ENCODE measurements at places on chromosomes 6 and 20.

DNA sequence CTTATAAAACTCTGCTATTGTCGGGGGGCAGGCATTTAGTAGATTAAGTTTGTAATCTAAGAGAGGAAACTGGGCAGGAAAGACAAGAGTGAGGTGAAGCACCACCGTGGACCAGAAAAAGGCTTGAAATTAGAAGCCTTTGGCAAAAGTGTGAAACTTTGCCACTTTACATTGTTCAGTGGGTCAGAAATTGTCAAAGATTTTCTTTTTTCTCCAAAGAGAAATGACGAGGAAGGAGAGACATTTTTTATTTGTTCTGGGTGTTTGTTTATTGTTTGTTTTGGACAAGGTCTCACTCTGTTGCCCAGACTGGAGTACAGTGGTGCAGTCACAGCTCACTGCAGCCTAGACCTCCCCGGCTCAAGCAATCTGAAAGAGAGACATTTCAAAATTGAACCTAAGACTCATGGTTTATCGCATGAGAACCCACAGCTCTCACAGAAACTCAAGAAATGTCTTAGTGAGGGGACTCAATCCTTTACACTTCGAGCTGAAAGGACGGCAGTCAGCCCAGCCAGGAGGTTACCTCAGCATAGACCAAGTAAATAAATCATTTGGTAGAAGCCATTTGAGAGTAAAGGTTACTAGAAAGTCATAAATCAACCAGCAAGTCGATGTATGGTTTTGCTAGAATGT, 262.8 kb upstream of the TAB2 start:
- DNase-seq = no peak

GRCh38 chr6:6221787-6222535, 98.5 kb downstream of the F13A1 start:
- DNase-seq = no peak

GRCh38 chr6:143336446-143337152, 113.9 kb downstream of the ADAT2 start:
- DNase-seq = no peak

- no peak for DNase-seq
Observed at GRCh38 chr20:44187054-44187771, at the start of gene JPH2. TSS of gene JPH2 (minus strand) at chr20:44187188. CDS start at chr20:44186705, 483 bp downstream.

DNA sequence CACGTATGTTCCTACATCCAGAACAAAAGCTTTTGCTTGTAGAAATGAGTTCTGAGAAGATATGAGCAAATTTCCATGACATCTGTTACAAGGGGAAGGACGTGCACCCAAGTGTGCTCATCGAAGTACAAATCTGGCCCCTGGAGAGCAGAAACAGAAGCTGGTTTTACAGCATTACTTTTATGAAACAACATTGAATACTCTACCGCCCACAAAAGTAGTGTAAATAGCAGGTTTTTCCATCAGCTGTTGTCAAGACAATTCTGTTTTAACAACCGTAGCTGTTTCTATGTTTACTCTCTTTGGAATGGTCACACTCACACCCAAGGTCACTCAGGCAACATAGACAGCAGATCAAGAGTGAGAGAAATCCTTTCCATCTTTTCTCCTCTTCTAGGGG, 114.2 kb upstream of the SSTR4 start:
- no peak for DNase-seq

GRCh38 chr6:146339716-146340115, 203.9 kb upstream of the RAB32 start:
- no peak for DNase-seq

DNA sequence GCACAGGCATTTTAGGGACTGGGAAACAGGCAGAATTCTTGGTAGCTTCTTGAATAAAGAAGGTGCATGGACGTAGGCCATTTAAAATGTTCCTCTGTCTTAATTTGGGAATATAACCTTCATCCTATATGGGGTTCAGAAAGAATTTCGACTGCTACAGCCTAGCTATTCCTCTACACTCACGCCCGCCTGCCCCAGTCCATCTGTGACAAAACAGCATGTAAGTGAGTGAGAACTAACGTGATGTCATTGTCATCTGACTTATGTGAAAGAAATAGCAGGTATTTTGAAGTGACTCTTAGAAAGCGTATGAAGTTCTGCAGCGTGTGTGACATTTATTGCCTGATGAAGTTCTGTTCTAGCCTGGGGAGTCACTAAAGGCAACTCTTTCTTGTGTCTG, 52.2 kb upstream of the SLC22A1 start:
- no peak for DNase-seq

DNA sequence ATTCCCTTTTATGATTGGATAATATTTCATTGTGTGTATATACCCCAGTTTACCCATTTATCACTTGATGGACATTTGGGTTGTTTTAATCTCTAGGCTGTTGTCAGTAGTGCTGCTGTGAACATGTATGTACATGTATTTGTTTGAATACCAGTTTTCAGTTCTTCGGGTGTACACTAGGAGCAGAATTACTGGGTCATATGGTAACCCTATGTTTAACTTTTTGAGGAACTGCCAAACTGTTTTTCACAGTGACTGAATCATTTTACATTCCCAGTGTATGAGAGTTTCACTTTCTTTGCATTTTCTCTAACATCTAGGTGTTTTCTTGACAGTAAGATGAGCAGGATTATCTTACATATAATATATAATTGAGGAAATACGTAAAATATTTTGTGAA, 44.7 kb upstream of the ADIG start:
- no peak for DNase-seq

DNA sequence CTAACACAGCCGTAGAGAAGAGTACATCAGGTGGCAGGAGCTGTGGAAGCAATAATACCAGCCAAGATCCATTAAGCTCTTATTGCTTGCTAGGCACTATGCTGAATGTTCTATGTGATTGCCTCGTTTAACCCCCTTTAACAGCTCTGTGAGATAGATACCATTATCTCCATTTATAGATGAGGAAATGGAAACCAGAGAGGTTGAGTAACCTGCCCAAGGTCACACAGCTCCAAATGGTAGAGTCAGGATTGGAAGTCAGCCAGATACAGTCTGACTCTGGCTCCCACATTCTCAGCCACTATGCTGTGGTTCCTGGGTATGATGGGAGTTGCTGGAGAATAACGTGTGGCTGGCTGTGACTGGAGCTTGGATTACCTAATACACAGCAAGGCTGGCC, 92.4 kb downstream of the DLGAP4 start:
- no peak for DNase-seq

DNA sequence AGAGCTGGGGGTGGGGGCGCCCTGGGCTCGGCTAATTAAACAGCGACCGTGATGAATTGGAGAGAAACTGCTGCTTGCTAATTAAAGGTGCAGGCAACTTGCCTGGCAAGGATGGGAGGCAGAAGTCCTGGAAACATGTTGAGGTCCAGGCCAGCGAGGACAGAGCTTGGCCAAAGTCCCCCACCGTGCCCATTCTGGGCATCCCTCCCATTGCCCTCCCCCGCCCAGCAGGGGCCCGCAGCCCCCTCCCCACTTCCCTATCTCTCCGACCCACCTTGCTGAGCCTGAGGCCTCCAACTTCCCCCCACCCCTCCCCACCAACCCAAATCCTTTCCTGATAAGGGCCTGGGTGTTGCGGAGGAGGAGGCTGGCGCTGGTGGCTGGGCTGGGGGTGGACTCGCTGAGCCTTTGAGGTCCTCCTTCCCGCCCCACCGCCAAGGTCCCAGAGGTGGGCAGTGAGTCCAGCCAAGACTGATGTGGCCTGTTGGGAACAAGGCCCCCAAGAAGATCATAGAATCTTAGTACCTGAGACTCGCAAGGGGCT, 23.3 kb downstream of the C20orf203 start:
- no peak for DNase-seq

Measured in NCI-H1092 treated with DMSO at 0.1 percent for 48 hours (cell line).